ENCODE measurements at places on chromosomes 12 and 14.

- no peak for DNase-seq
These were observed 123.7 kb upstream of the TMTC1 start for GRCh38 chr12:29907461-29907860.

- DNase-seq: no peak
These were observed 218.5 kb downstream of the PHETA1 start for GRCh38 chr12:111150360-111150759.

- no peak for DNase-seq
These were observed 95.9 kb downstream of the TTC7B start for GRCh38 chr14:90720336-90720735.

DNA sequence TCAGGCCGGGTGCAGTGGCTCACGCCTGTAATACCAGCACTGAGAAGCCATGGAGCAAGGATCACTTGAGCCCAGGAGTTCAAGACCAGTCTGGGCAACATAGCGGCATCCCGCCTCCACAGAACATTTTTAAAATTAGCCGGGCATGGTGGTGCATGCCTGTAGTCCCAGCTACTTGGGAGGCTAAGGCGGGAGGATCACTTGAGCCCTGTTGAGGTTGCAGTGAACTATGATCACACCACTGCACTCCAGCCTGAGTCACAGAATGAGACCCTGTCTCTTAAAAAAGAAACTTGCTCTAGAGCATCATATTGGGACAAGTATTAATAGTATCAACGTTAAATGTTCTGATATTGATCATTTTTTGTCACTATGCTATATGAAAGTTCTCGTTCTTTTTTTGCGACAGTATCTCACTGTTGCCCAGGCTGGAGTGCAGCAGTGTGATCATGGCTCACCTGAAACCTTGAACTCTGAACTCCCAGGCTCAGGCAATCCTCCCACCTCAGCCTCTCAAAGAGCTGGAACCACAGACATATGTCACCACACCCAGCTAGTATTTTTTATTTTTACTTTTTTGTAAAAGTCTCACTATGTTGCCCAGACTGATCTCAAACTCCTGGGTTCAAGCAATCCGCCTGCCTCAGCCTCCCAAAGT lies 47.7 kb downstream of the CCDC85C start:
- no peak for DNase-seq

- DNase-seq: no peak
These were observed 33.9 kb downstream of the BHLHE41 start for GRCh38 chr12:26090836-26091510.

GRCh38 chr14:27435923-27436670 lies 838.3 kb upstream of the NOVA1 start:
- no peak for DNase-seq
